ENCODE measurements at places on chromosomes 1 and 21.

DNA sequence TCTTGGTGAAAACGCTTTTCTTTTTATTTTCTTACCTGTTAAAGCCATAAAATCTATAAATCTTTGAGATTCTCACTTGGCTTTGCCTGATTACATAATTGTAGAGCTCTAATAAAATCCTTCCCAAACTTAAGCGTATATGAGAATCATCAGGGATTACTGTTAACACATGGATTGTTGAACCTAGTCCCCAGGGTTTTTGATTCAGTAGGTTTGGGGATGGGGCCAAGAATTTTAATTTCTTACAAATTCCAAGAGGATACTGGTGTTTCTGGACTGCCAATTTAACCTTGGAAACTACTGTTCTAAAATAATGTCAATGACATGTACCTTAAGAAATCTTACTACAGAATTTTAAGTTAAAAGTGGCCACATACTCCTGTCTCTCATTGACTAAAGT, 694.2 kb downstream of the BRINP3 start:
- DNase-seq: no peak

DNA sequence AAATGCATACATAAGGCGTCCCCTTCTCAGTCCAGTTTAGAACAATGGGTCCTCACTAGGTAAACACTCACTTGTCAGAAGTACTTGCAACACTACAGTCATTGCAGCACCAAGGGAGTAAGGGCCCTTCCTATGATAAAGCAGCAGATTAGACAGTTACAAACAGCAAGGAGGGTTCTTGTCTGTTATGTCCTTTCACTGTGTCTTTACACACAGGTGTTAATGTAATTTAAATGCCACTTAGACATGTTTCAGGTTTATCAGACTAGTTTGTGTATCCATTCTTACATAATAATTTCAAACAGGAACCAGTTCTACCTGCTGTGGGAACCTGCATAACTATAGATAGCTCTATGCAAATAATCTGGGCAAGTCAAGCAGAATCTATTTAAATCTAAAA, 105.6 kb upstream of the USH2A start:
- DNase-seq: no peak

DNA sequence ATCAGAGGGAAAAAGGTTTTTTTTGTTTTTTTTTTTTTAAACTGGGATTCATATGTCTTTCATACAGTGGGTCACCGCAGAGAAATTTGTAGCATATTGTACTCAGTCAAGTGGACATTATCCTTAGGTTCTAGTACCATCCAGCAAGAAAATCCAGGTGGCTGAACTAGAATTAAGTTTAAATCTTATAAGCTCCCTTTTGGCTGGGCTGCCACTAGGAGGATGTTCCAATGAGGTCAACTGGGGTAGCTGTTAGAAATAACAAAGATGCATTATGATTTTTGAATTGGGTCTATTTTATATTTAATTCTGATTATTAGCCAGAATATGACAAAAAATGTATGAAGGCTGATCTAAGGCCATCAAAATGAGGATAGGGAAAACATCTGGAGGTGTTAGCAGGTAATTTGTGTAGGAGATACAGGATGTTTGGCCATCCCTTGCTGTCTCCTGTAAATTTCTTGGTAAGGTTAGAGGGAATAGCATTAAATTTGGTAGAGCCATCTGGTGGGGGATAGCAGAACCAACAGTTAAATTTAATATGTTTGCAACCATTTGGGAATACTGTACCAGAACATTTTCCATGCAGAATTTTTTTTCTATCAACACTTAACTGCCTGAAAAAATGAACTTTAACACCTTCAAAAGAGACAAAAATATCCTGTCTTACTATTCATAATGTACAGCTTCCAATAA, 568.5 kb upstream of the B3GALT2 start:
- DNase-seq: no peak

DNA sequence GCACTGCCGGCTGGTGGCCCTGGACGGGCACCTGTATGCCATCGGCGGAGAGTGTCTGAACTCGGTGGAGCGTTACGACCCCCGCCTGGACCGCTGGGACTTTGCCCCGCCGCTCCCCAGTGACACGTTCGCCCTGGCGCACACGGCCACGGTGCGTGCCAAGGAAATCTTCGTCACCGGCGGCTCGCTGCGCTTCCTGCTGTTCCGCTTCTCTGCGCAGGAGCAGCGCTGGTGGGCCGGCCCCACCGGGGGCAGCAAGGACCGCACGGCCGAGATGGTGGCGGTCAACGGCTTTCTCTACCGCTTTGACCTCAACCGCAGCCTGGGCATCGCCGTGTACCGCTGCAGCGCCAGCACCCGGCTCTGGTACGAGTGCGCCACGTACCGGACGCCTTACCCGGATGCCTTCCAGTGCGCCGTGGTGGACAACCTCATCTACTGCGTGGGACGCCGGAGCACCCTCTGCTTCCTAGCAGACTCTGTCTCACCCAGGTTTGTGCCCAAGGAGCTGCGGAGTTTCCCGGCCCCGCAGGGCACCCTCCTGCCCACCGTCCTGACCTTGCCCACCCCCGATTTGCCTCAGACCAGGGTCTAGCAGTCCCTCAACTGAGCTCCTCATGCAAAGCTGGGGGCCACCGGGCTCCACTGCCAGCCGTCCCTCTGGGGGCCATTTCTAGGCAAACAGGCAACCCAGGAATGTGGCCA, 2.1 kb downstream of the KLHDC7A start:
- DNase-seq: no peak

DNA sequence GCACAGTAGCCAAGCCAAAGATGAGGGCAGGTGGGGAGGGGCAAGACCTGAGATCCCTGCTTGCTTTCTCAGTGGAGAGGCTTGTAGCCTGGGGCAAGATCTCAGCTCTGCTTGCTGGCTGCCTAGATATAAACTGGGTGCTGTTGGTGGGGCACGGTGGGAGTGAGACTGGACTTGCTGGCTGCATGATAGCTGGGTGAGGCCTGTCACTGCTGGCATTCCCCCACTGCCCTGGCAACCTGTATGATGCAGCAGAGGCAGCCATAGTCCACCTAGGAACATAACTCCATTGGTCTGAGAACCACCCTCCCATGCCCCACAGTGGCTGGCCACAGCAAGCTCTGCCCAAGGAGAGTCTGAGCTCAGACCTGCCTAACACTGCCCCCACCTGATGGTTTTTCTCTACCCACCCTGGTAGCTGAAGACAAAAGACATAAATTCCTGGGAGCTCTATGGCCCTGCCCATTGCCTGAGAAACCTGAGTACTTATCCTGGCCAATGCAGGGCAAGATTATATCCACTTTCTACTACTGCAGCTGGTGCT, 261.9 kb upstream of the DEPDC1 start:
- no peak for DNase-seq

- no peak for DNase-seq
These were observed 24.8 kb downstream of the ATPAF1 start for GRCh38 chr1:46643368-46643775.

GRCh38 chr1:241767737-241768136, 80.3 kb upstream of the EXO1 start:
- DNase-seq: no peak

GRCh38 chr1:176954242-176954641, 210.3 kb downstream of the ASTN1 start:
- no peak for DNase-seq

All from head of caudate nucleus (tissue), 42 donors.